A549 treated with Hydrocortisone at 1 μM for 4 hours (cell line): ENCODE measurements at places on chromosomes 7 and 10. TPM values are rescaled to one million over a fixed set of nuclear protein-coding genes. Genes with fewer than 3 reads are reported as not detected.

Gene FOXP2
- total RNA-seq = not detected in 5 replicates

Gene COL26A1
- total RNA-seq = 0.41 to 0.67 TPM (median 0.59 TPM) in 5 replicates

Gene TAS2R16
- total RNA-seq = not detected in 5 replicates

Gene GDF2
- total RNA-seq = not detected in 5 replicates

Gene OPTN
- 47.4 to 59.1 TPM (median 53.0 TPM) in 5 replicates for total RNA-seq

Gene LAMB1
- 97.5 to 138 TPM (median 101 TPM) in 5 replicates for total RNA-seq

Gene UCMA
- not detected in 5 replicates for total RNA-seq

Gene OLAH
- 0.58 to 0.93 TPM (median 0.66 TPM) in 5 replicates for total RNA-seq

Gene SGCE
- 45.9 to 53.3 TPM (median 52.9 TPM) in 5 replicates for total RNA-seq

Gene NRG3
- total RNA-seq = not detected in 5 replicates

Gene PRPS1L1
- total RNA-seq = not detected in 5 replicates
